ENCODE measurements at places on chromosomes 13 and 19.

- H3K27ac ChIP-seq, result peak overlapping the region; percentile 90
- DNase-seq, result peak; percentile 93
- H3K27me3 ChIP-seq, result no peaks in the 10 kb centered on the region
Observed at GRCh38 chr19:10334588-10335351, 1.4 kb upstream of the RAVER1 start.

- H3K4me1 ChIP-seq, result peaks cover 36% of the 10 kb centered on the region
- no peaks in the 10 kb centered on the region for H3K27me3 ChIP-seq
- no peak for DNase-seq
- H3K27ac ChIP-seq, result peak overlapping the region; percentile 84
- H3K4me3 ChIP-seq, result peak overlapping the region; percentile 96
Observed at GRCh38 chr19:2149980-2150793, 1.2 kb downstream of the AP3D1 start.

DNA sequence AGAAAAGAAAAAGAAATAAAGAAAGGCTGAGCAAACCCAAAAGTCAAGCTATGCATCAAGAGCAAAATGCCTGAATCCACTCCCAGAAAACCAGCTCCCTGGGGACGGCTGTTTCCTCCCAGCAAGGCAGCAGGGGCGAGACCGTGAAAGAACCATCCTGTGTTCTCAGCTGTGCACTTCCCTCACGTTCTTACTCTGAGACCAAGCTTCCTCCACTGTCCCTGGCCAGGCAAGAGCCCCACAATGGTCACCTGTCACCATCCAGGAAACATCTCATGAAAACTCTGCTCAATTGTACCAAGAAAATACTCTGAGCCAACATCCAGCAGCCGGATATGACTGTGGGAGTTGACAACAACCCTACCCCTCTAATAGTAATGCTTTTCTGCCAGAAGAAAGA lies 22.9 kb downstream of the RAB20 start:
- H3K4me1 ChIP-seq, result peaks cover 8% of the 10 kb centered on the region
- no peaks in the 10 kb centered on the region for H3K36me3 ChIP-seq
- no peak overlapping the region for H3K4me3 ChIP-seq
- no peak for DNase-seq

DNA sequence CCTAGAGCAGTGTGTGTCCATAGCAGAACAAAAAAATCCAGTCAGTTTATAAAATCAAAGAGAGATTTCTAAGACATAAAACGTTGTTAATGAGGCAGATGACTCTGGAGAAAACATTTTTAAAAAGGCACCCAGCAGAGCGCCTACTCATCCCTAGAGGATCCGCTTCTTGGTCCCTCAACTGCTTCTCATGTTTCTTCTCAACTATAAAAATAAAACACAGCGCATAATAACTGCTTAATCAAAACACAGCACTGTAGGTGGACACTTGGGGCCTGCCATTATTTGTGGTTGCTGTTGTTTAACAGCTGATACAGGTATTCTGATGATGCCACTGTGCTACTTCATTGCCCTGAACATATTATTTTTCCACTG lies 347.9 kb downstream of the FGF9 start:
- H3K27me3 ChIP-seq, result no peaks in the 10 kb centered on the region
- no peaks in the 10 kb centered on the region for H3K36me3 ChIP-seq
- no peaks in the 10 kb centered on the region for H3K4me1 ChIP-seq
- no peak for DNase-seq
- no peak overlapping the region for H3K27ac ChIP-seq

DNA sequence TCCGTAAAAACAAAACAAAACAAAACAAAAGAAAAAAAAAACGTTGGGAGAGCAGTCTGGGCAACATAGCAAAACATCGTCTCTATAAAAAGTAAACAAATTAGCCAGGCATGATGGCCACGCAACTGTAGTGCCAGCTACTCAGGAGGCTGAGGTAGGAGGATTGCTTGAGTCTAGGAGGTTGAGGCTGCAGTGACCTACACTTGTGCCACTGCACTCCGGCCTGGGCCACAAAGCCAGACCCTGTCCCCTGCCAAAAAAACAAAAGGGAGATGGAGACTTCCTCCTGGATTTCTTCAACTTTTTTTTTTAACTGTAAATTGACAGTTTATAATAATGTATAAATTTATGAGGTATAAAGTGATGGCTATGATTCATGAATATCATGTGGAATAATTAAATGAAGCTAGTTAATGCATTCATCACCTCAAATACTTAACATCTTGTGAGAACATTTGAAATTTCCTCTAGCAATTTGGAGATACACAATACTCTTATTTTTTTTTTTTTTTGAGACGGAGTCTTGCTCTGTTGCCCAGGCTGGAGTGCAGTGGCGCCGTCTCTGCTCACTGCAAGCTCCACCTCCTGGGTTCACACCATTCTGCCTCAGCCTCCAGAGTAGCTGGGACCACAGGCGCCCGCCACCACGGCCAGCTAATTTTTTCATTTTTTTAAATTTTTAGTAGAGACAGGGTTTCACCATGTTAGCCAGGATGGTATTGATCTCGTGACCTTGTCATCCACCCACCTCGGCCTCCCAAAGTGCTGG lies 1.9 kb downstream of the PDCD2L start:
- no peak overlapping the region for H3K27ac ChIP-seq
- H3K36me3 ChIP-seq, result peaks cover 13% of the 10 kb centered on the region
- no peaks in the 10 kb centered on the region for H3K27me3 ChIP-seq
- no peak for DNase-seq
- H3K4me3 ChIP-seq, result no peak overlapping the region
- H3K4me1 ChIP-seq, result peaks cover 14% of the 10 kb centered on the region

GRCh38 chr19:45340232-45340898 lies at the start of gene KLC3:
Gene KLC3 (plus strand): TSS chr19:45340750. CDS start chr19:45345542, 4,792 bp downstream.
- peak; percentile 27 for DNase-seq
- no peaks in the 10 kb centered on the region for H3K36me3 ChIP-seq
- H3K4me3 ChIP-seq, result peak within 1 kb of the TSS; percentile 67
- H3K27me3 ChIP-seq, result no peaks in the 10 kb centered on the region
- peaks cover 23% of the 10 kb centered on the region for H3K4me1 ChIP-seq

- no peak overlapping the region for H3K4me3 ChIP-seq
- H3K27ac ChIP-seq, result no peak overlapping the region
- no peak for DNase-seq
- no peaks in the 10 kb centered on the region for H3K4me1 ChIP-seq
- 0 out of 2 replicates have a peak, but pooled peaks cover 4% of the 10 kb centered on the region for H3K27me3 ChIP-seq
Observed at GRCh38 chr19:29193155-29193554, 19.8 kb downstream of the UQCRFS1 start.
